ENCODE measurements at places on chromosomes 3 and 15.

- no peak for DNase-seq
Observed at GRCh38 chr3:175989161-175989560, 1130.0 kb downstream of the NAALADL2 start.

GRCh38 chr15:100761290-100761935 is 118.2 kb upstream of the ALDH1A3 start:
- no peak for DNase-seq

DNA sequence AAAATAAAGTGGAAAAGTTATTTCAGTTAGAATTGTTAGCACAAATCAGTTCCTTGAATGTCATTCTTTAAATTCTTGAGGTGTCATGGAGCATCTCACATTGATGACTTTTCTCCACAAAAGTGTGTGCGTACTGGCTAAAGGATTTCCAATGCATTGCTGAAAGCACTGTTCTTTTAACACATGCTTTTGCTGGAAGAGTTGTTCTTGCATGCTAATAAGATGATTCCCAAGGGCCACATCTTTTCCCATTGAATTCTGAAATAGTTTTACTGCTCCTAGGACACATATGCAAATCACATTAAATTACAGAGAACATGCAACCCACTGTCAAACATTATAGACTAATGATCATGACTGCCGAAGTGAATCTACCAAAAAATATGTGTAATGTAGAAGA is 516.3 kb upstream of the CADM2 start:
- no peak for DNase-seq

- no peak for DNase-seq
Observed at GRCh38 chr3:62644493-62644892, 230.7 kb downstream of the CADPS start.
